ENCODE measurements at places on chromosomes 5 and 9.

DNA sequence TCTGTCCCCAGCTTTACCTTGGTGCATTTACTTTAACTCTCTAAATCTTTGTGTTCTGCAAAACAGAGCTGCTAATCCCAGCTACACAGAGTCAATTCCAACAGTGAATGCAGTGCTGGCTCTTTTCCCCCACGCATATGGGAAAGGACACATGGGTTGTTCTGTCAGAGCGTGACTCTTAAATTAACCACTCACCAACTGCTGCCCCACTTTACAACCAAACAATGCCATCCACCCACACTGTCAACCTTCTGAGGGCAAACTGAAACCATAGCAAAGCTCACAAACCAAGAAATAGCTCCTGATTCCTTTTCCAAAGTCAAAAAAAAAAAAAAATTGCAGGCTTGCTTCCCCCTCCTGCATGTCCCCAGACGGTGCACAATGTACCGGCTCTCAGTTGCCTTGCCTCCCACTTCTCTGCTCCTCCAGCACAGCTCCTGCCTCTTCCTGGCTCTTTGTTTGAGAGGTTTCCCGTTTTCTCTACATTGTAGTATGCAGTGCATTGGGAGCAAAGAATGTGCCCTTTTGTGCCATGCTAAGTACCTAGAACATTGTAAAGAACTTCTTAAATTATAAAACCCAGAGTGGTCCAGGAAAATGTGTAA lies 151.5 kb upstream of the DAPK1 start:
- no peak for DNase-seq

DNA sequence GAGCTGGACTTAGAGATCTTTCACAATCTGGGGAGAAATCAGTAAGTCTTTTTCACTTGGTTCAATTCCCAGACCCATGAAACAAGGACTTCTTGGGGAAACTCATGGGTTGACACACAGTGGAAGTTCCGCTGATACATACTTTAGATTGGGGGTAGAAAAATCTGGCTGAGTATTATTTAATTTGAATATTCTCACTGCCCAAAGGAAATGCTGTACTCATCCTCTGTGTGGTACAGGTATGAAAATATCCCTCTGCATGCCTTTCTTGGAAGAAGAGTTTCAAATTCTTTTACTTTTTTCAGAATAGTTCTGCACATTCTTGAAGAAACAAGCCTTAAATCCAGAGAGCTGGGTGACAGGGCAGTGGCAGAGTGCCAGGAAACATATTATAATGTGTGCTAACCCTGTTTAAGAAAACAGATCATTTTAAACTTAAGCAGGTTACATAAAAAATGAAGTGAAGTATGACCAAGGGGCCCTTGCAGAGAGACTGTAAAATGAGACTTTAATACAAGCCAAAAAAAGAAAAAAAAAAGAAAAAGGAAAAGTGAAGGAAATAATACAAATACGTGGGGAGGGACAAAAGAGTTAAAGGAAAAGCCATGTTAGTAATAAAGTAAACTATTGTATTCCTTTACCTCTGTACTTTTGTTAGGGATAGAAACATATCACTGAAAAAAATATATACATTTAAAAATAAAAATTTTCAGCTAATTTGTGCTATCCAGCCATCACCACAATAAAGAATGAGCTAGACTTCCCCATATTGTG lies 173.4 kb upstream of the NR3C1 start:
- DNase-seq, result peak; percentile 39

GRCh38 chr9:125492719-125493118 lies 214.3 kb downstream of the MAPKAP1 start:
- DNase-seq, result no peak

DNA sequence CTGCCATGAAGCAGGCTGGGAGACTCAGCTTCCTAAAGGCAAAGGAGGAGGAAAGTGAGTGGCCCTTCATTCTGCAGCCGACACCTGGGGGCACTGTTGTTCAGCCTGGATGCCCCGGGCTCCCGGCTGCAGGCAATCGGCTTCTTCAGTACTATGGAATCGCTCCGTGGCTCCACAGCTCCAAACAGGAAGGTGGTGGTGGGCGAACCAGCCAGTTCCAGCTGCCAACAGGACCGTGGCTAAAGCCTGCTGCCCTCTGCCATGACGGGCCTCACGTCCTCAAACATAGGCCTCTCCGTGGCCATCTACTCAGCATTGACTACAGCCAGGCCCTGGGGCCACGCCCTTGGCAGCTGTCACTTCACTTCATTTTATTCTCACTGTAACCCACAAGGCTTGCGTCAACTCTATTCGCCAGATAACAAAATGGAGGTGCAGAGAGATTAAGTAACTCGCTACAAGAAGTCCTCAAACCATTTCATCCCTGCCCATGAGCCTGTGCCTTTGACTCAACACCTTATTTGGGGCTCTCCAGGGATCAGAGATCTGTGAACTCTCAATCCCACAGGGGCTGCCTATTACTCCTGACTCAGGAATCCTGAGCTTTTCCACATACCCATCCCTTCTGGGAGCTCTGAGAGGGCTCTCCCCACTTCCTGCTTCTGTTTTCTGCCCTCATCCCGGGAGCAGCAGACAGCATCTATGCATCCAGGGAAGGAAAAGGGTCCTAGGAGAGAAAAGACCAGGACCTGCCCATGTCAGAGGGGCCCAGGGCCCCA lies 38.0 kb downstream of the PAX5 start:
- no peak for DNase-seq

GRCh38 chr5:143699121-143699520 lies 112.8 kb upstream of the HMHB1 start:
- no peak for DNase-seq

- DNase-seq, result no peak
Measured at GRCh38 chr5:52844885-52845284, 57.2 kb downstream of the ITGA1 start.

DNA sequence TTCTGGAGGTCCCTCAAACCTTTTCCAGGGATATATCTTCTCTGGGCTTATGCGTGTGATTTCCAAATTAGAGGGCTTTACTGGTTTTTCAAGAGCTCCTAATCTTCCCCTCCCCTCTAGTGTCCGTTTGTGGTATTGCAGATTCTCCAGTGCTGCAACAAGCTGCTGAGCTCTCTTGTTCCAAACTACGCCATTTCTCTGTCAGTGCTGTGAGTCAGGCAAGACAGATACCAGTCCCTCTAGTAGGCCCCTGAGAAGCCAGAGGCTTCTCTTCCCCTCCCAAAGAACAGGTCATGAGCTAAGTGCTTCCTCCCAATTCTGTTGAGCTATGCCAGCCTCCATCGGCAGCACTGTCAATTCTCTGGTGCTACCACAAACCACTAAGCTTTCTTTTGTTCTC lies 149.5 kb downstream of the FANCC start:
- DNase-seq, result peak; percentile 85

DNA sequence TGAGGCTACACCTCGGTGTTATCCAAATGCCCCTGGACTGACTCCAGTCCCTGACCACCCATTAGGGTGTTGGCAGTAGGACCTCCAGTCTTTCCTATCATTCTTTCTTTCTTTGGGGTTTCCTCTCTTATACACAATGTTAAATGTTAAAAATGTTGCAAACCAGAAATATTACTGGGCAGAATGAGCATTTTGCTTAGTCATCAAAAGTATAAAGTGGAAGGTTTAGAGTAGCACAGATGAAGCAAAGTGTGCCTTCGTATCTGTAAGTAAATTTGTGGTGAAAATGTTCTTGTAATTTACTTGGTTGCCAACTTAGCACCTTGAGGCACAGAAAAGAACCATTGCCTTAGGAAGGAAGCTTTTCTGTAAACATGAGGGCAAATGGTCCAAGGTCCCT lies 21.7 kb upstream of the UNC13B start:
- no peak for DNase-seq

GRCh38 chr9:130233587-130233945 lies 32.0 kb upstream of the HMCN2 start:
- DNase-seq, result no peak

- DNase-seq, result no peak
Measured at GRCh38 chr5:53924392-53924791, 364.0 kb downstream of the NDUFS4 start.

DNA sequence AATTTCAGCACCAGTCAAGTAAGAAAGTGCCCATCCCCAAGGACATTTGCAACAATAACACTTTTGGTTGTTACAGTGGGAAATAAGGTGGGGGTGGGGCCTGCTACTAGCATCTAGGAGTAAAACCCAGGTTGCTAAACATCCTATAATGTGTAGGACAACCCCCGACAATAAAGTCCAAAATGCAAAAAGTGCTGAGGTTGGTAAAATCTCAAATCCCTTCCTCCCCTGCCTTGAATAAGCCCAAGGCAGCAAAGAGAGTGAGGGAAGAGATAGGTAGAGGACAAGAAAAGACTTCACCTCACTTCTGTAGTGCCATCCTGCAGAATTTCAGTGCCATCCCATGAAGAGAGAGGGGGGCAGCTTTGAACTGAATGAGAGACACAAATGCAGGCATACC lies 117.5 kb upstream of the NIPBL start:
- no peak for DNase-seq

DNA sequence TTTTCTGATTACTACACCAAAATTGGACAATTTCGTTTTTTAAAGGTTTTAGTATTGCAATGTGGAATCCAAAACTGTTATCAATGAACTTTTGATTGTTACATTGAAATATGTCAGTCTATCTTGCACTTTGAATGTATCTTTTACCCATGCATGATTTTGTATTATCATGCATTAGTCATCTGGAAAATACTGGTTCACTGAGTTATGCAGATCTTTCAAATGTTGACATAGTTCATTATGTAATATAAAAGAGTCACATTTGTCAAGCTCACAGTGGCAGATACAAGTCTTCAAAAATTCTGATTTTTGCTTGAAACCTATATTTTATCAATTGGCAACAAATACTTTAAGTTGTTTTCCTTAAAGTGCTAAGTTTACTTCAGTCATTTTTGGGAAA lies 85.2 kb downstream of the NR3C1 start:
- no peak for DNase-seq

- DNase-seq, result peak; percentile 46
Measured at GRCh38 chr9:81613002-81613812, 76.1 kb downstream of the TLE1 start.

- DNase-seq, result no peak
Measured at GRCh38 chr9:29793970-29794369, 2220.7 kb upstream of the C9orf72 start.

GRCh38 chr9:131677444-131678180 lies 62.3 kb downstream of the RAPGEF1 start:
- peak; percentile 31 for DNase-seq

DNA sequence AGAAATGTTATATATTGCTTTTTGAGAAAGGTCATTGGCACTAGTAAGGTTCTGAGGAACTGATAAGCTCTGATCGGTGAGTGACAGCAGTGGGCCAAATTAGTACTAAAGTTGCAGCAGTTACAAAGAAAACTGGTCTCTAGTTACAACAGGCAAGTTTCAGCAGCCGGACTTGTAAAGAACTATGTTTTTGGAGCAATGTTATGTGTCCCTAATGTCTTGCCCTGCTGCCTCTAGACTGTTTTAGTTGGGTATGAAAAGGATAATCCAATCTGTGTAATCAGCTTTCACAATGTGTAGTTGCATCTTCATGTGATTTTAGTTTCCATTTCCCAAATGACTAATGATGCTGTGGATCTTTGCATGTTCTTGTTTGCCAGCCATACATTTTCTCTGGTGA lies 113.5 kb downstream of the CAMK4 start:
- no peak for DNase-seq

GRCh38 chr5:56881571-56881970 lies 27.8 kb upstream of the SETD9 start:
- DNase-seq, result no peak

DNA sequence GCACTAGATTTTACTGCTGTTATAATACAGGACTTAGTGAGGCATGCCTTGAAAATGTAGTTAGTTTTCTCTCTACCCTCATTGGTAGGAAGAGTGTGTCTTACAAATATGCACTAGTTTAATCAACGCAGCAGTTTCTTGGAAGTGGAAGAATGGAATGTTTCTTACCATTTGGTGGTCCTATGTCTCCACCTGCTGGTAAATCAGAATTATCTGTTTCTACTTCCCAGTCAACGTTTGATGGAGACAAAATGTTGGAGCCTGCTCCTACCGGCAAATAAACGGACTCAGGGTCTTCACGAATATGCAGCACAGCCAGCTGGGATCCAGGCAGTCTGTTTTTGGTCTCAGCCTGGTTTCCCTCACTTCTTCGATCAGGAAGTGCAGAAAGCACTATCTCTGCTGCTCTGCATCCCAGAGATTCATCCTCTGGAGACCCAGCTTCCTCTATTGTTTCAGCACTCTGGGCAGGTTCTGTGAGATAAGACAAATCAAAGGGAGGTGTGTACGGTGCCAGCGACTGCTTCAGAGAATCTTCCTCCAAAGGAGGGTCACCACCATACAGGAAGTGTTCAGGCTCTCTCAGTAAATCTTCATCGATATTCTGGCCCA lies 59.5 kb upstream of the PCA3 start:
- peak; percentile 73 for DNase-seq

GRCh38 chr9:120946259-120946658 lies 19.7 kb upstream of the TRAF1 start:
- no peak for DNase-seq

DNA sequence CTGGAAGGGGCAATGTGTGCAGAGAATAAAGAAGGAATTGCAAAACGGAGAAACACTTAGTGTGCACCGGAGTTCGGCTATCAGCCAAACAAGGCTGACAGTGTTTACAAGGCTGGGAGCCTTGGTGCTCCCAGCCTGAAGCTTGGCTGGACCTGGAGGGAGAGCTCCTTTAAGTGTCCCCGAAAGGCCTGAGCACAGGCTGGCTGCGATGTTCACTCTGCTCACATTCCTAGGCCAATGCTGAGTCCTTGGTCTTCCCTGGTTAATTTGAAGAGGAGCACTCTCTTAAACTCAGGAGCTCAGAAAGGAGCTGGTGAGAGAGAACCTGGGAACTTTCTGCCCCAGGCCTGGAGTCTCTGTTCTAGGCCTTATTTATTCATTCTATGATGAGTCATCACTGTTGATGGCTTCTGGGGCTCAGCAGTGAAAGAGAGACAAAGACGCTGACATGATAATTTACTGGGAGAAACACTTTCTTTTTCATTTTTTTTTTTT lies 88.6 kb upstream of the MYO10 start:
- peak; percentile 29 for DNase-seq

GRCh38 chr5:96660971-96661854 lies 963 bp upstream of the CAST start:
- DNase-seq, result no peak

DNA sequence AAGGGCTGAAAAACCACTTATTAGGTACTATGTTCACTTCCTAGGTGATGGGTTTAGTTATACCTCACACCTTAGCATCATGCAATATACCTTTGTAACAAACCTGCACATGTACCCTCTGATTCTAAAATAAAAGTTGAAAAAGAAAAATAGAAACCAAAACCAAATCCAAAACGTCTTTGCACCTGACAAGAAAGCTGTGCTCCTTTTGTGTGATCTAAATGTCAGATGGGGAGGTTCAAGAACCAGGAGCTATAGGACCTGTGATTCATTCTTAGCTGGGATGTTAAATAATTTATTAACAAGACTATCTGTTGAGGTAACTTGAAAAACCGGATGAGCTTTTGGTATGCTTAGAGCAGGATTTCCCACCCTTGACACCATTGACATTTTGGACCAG lies 16.9 kb upstream of the TNFSF15 start:
- no peak for DNase-seq

GRCh38 chr9:123111427-123112014 lies 78.1 kb downstream of the GPR21 start:
- no peak for DNase-seq
